GM12878 (cell line): ENCODE measurements at places on chromosomes 5 and 9.

- DNase-seq = no peak
These were observed 24.3 kb upstream of the AFF4 start for GRCh38 chr5:132987531-132988408.

GRCh38 chr5:60479542-60479941, 220.4 kb downstream of the DEPDC1B start:
- DNase-seq = no peak

DNA sequence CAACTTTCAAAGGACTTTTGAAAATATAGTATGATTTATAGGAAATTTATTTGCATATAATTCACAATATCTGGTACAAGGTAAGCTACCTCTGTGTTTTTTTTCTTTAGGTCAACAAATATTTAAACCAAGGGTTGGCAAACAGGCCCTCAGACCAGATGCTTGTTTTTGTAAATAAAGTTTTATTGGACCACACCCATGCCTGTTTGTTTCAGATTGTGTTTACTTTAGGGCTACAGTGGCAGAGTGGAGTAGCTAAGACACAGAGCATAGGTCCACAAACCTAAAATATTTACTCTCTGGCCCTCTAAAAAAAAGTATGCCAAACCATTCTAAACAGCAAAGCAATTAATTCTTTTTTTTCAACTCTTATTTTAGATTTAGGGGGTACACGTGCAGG, 119.7 kb upstream of the CCDC152 start:
- DNase-seq = no peak

DNA sequence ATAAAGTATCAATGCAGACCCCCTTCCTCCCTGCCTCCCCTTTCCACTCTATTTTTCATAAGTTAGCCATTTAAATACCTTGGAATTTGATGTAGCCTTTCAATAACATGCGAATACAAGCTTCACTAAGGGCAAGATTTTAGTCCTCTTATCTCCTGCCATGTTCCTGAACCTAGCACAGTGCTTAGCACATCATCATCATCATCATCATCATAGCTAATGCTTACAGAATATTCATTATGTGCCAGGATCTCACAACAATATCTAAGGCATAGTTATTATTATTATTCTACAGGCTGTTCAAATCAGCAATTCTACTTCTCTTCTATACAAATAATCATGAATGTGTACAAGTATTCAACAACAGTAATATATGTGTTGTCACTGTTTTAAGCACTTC, 20.4 kb downstream of the KLHL3 start:
- DNase-seq = no peak

DNA sequence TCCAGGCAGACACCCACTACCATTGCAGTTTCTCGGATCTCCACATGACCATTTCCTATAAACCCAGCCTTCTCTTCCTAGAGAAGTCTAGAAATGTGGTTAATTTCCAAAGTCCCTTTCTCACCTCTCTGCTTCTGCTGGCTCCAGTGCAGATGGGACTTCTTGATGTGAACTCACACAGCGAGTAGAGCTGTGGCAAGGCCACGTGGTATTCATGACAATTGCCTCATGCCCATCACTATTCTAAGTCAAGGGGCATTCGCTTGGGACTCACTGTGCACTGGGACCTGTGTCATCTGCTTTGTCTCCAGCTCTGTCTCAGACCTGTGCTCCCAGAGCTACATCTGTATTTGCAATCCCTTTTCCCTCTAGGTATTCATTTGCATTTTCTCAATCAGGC, 6.2 kb downstream of the CD180 start:
- DNase-seq = no peak

- DNase-seq = no peak
These were observed 47.1 kb downstream of the THBS4 start for GRCh38 chr5:80082281-80082680.

DNA sequence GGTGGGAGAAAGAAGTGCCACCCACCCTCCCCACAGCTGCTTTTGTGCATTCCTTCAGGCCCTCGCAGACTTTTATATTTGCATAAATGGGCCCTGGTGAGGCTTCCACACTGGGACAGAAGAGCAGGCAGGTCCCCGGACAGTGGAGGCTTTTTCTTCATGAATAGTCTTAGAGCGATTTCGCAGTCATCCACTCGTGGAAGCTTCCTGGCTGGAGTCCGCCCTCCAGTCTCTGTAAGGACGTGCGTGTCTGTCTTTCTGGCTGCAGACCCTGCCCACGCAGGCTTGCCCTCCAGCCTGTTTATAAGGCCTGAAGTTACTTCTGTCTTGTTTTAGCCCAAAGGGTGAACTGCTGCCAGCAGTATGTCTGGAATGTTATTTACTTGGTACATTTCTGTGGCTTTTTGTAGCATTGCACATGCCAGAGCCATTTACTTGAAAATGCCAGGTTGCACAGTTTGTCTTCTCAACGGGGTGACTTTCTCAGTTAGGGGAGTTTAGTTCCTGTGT, 195.7 kb downstream of the AOPEP start:
- DNase-seq = no peak
